Ovary (tissue), 10 donors: ENCODE measurements at places on chromosomes 4 and X.

DNA sequence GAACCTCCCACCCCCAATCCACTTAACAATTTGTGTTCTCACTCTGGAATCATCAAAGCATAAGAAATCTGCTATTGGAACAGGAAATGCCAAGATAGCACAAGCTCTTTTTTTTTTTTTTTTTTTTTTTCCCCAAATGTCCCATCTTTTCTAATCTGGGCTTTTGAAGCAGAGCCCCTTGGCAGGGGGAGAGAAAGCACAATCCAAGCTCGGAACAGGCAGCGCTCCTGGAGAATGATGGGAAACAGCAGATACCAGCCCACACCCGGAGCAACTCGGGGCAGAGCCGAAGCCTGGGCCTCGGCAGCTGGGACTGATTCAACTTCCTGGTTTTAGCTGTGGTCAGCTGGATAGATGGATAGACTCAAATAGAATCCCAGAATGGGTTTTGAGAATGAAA lies 235.1 kb downstream of the QDPR start:
- DNase-seq, result peak; percentile 37

- no peak for DNase-seq
Observed at GRCh38 chr4:142656178-142656577, 189.9 kb downstream of the INPP4B start.

DNA sequence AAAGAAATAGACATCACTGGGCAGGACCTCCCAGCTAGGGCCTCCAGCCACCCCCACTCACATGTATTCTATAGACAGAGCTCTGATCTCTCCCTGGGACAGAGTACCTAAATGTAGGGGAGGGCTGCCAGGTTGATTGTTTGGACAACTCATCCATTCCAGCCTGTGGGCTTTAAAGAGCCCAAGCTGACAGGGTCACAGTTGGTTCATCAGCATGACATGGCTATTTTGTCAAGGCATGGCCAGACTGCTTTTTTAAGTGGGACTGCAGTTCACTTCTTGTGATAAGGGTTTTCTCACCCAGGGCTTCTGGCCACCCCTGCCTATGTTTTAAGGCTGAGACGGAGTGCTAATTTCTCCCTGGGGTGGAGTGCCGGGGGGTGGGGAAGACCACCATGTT lies 63.3 kb downstream of the KLHL4 start:
- no peak for DNase-seq

- no peak for DNase-seq
Observed at GRCh38 chr4:75696071-75696470, 22.9 kb upstream of the G3BP2 start.

- DNase-seq, result no peak
Observed at GRCh38 chr4:39655211-39655610, 16.5 kb upstream of the SMIM14 start.

DNA sequence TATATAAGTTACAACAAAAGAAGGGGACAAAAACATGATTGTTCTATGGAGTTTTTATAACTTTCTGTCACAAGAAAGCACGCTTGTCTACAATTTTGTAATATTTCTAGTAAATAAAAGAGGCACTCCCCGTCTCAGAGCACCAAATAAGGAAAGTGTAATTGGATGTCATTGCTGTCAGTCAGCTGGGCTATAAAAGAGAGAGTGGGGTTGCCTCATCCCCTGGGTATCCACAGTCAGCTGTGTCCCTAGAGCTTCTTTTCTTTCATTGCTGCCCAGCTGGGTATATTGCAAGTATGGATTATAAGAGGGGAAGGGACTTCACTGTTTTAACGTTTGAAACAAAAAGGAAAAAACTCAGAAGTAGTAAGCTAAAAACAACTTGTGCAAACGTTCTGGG lies 61.3 kb downstream of the NPNT start:
- no peak for DNase-seq

DNA sequence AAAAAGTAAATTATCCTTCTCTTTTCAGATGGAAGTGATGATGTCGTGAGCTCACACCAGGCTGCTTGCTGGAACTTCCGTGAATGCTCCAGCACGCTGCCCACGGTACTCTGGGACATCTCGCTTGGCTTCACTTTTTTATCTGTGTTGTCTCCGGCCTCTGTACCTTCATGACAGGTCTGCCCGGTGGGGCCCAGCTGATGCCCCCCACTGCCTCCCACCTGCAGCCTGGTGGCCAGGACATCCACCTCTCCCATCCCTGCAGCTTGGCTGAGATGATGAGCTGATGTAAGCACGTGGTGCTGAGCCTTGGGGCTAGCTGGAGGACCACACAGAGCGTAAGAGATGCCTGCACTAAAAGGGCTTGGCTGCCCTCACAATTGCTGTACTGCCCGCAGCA lies 59.0 kb upstream of the HELT start:
- DNase-seq, result no peak

DNA sequence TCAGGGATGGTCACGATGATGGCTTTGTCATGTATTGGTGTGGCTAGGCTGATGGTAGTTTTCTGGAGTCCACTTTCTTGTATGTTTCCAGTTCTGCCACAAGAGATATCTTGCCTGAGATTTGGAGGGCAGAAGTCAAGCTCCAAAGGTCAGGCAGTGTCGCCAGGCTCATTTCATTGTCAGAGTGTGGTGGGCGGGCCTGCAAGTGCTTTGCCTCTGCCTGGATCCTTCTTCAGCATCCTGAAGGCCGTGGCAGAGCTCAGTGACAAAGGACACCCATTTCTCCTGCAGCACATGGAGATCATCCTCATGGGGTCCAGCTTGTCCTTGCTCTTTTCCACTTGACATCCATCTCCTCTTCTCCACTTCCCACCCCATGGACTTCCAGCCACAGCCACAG lies 139.7 kb downstream of the SMIM20 start:
- DNase-seq, result no peak

DNA sequence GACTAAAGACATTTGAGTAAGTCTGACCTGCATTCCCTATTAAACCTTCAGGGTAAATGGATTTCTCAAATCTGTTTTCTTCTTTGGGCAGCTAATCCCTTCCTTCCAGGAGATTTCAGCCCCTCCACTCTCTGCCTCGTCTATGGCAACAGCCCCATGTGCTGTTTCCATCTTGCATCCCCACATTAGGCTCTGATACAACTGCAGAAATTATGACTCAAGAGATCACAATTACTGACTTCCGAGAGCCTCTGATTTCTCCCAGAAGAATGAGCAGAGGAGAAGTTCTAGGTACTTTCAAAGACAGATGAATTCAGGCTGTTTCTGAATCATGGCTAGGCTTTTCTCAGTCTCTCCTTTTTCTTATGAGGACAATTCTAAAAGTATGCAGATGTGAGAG lies 38.7 kb downstream of the RAI2 start:
- DNase-seq, result no peak

GRCh38 chrX:70456256-70456655 lies 11.6 kb downstream of the DLG3 start:
- DNase-seq, result no peak

DNA sequence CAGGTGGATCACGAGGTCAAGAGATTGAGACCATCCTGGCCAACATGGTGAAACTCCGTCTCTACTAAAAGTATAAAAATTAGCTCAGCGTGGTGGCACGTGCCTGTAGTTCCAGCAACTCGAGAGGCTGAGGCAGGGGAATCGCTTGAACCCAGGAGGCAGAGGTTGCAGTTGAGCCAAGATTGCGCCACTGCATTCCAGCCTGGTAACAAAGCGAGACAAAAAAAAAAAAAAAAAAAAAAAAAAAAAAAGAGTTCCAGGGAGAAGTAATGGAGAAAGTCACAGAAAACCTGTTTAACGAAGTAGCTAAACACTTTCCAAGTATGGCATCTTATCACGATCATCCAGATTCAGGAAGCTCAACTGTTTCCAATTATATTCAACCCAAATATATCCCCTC lies 10.9 kb downstream of the KLHL4 start:
- no peak for DNase-seq

- DNase-seq, result no peak
Observed at GRCh38 chr4:15414551-15415091, 13.2 kb upstream of the C1QTNF7 start.

DNA sequence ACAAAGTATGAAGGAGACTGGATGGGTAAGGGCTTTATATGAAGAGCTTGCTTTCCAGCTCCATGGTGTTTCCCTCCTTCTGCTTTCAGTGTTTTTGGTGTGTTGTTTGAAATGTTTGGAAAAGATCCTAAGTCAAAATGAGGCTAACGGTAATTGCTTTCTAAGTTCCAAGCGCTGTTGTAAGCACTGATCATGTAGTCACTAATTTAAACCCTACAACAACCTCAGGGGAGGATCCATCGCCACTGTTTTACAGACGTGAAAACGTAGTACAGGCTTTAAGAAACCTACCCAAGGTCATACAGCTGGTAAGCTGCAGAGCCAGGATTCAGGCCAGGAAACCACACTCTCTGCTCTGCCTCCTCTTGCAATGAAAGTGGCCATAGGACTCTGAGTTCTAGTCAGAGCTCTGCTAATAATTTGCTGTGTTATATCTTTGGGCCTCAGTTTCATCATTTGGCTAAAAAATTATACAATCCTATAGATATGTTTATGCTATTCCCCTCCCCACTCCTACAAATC lies 102.9 kb upstream of the PGRMC2 start:
- no peak for DNase-seq

GRCh38 chr4:140426610-140427105 lies 790 bp downstream of the CLGN start:
- DNase-seq, result no peak

- no peak for DNase-seq
Observed at GRCh38 chr4:145703850-145704497, 24.0 kb downstream of the C4orf51 start.

DNA sequence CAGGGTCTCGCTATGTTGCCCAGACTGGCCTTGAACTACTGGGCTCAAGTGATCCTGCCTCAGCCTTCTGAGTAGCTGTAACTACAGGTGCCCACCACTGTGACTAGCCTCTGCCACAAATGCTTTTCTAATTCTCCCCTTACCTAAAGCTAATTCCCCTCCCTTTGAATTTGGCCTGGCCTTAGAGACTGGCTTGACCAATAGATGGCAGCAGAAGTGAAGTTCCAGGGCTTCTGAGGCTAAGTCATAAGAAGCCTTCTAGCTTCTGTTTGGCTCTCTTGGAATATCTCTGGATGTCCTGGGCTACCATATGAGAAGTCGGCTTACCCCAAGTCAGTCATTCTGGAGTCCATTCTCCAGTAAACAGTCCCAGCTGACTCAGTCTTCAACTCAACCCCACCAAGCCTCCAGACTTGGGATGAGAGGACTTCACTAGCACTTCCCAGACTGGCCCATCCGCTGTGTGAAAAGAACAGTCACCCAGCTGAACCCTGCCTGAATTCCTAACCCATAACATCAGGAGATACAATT lies 61.0 kb downstream of the HPRT1 start:
- no peak for DNase-seq

DNA sequence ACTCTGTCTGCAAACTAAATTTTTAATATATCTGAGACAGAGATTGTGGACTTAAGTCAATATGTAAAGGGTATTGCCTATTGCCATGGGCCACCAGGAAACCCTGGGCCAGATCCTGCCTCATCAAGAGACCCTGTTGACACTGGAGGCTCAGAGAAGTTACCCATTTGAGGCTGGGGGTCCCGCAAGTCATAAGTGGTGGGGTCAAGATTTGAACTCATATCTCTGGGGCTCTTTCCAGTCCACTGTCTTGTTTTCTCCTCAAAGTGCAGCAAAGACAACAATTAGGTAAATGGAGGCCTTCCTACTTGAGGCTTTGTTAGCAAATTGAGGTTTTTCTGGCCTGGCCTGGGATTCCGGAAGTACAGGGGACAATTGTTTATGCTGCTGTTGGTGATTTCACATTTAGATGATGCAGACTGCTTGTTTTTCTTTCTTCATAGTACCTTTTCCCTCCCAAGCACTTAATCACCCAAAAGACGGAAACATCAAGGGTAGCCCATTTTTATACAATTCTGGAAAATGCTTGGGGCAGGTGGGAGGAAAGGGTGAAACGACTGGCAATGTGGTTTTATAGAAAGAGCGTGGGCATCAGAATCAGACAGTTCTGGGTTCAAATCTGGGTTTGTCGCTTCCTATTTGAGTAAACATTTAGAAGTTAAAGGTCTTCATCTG lies 160.0 kb downstream of the SMIM20 start:
- no peak for DNase-seq

GRCh38 chrX:17292111-17292527 lies 82.9 kb upstream of the NHS start:
- DNase-seq, result no peak

GRCh38 chrX:117568238-117568637 lies 548.4 kb downstream of the KLHL13 start:
- no peak for DNase-seq

GRCh38 chr4:135718019-135718418 lies 1516.4 kb upstream of the PABPC4L start:
- DNase-seq, result no peak

DNA sequence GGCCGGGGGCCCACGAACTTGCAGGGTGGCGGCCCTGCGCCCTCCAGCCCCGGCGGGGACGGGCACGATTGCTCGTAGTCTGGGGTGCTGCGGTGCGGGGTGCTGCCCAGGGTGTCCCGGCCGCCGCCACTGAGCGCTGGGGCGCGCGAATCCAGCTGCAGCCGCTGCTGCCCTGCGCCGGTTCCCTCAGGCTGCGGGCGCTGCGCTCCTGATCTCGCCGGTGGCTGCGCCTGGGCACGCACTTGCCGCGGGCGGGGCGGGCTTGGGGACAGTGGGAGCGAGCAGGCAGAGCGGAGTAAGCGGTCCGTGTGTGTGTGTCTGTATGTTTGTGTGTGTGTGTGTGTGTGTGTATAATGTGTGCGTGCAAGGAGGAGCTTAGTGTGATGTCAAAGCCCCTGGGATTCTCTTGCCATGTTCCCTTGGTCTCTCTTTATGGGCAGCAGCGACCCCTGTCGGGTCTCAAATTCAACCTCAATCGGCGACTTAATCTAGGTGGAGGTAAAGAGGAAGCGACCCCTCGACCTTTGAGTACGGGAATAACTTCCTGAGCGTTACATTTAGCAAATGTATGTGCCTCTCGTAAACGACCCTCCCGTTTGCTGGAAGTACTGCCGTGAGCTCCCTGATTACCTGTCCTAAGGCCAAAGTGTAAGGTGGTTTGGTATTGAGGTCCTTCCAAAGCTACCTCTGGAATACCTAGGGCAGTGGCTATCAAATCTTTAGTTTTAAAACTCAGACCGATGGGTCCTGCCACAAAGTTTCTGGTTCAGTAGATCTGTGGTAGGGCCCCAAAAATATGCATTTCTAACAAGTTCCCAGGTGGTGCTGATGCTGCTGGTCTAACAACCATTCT lies at the start of gene RNF150:
RNF150 (minus strand) TSS at position 324 of the 853 bp plus-strand sequence.
- peak; percentile 85 for DNase-seq

- no peak for DNase-seq
Observed at GRCh38 chr4:98969878-98970785, 25.4 kb upstream of the METAP1 start.

- no peak for DNase-seq
Observed at GRCh38 chr4:165199722-165200121, 7.6 kb upstream of the KLHL2 start.

- no peak for DNase-seq
Observed at GRCh38 chr4:59222221-59222620, 1977.9 kb upstream of the ADGRL3 start.

GRCh38 chrX:131741103-131741581 lies 197.3 kb downstream of the OR13H1 start:
- peak; percentile 92 for DNase-seq
